ENCODE measurements at places on chromosomes 5 and 9.

DNA sequence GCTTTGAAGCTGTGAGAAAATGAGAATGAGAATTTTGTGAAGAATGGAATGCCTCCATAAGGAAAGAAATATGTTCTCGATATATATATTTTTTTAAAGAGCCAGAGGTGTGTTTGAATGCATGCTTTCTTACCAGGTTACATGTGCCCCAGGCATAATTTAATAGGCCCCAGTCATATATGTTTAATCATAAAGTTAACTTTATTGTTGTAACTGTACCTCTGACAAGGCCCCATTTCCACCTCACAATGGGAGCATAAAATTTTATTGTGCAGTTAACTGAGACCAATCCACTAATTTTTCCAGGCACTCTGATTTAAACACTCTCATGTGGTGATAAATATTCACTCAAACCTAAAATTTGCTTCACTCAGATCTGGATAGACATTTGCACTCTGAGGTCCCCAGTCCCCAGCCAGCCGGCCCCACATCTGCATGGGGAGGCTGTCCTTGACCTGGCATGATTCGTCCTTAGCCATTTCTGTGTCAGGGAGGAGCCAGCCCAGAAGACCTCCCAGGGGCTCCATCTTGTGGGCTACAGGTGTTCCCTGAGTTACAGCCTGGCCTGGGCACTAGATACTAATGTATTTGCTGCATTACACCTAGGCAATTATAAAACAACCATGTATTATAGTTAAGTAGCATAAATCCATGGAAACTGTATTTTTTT is 245.8 kb downstream of the MTRR start:
- DNase-seq: no peak

DNA sequence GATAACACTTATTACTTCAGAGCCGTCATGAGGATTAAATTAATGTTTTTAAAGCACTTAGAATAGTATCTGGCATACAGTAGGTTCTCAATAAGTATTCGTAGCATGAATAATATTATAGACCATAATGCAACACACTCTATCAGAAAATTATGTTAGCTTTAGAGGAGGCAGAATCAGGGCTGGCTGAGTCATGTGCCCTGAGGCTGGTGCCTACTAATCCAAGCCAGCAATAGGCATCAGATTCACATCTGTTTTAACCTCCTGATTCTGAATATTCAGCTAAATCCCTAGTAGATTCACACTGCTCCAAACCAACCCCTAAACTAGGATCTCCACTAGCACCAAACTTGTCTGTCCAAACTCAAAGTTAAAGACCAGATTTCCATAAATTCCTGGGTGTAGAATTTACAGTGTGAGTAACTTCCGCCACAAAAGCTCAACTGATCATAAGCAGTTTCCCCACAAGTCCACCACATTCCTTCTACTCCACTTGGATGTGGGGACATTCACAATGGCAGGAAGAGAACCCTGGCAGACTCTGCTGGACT is 170.0 kb upstream of the DAPK1 start:
- DNase-seq: no peak

- DNase-seq: no peak
Observed at GRCh38 chr5:56565644-56566043, 249.7 kb upstream of the MAP3K1 start.

DNA sequence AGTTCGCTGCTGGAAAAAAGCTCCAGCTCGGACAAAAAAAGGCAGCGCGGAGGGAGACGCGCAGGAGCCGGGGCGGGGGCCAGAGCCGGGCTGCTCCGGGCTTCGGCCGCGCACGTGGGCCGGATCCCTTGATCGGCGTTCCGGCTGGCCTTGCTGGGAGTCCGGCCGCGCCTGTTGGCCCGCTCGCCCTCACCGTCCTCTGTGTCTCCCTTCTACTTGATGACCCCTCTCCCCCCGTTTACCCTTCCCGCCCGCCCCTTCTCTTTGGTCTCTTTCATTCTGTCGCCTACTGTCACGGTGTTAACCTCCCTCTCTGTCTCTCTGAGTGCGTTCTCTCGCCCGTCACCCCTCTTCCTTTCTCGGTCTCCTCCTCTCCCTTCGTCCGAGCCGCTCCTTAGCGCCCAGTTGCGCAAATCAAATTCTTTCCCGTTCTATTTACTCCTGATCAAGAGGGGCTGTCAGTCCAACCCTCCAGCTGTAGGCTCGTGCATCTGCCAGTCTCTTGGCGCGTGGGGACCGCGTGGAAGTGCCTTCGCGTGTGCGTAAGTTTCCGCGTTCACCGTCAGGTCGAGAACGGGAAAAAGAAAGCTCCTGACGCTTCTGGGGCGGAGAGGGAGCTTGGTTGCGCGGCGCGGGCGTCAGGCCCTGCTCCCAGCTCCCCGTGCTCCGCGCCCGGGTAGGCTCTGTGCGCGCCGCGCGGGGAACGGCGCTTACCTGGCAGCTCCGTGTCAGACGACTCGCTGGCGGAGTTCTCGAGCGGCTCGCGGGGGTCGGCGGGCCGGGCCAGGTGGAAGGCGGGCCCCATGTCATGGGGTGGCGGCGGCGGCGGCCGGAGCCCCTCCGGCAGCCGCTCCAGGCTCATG is 798 bp downstream of the PITX1 start:
- DNase-seq: no peak

GRCh38 chr5:174798551-174798951 is 74.2 kb downstream of the MSX2 start:
- no peak for DNase-seq

Data from SHP77 treated with DMSO at 0.1 percent for 48 hours (cell line).